ENCODE measurements at places on chromosomes 16 and 17. TPM values are rescaled to one million over a fixed set of nuclear protein-coding genes. Genes with fewer than 3 reads are reported as not detected.

The RUNDC3A gene
- 8.7 TPM for total RNA-seq

The DLG4 gene
- total RNA-seq, result 51.4 TPM

The MT3 gene
- total RNA-seq, result not detected

The CDH13 gene
- total RNA-seq, result 1.1 TPM

The SCIMP gene
- not detected for total RNA-seq

The KRTAP17-1 gene
- not detected for total RNA-seq

The EVI2B gene
- not detected for total RNA-seq

The KRTAP9-8 gene
- not detected for total RNA-seq

The GH1 gene
- total RNA-seq, result not detected

- DNase-seq, result peak; percentile 88
Observed at GRCh38 chr16:70800781-70801480, at the start of gene VAC14. TSS of gene VAC14 (minus strand) at chr16:70801158. CDS start at chr16:70800900, 258 bp downstream.

- no peak for DNase-seq
Observed at GRCh38 chr16:74153773-74154172, 142.8 kb upstream of the PSMD7 start.

- DNase-seq, result no peak
Observed at GRCh38 chr16:86766700-86767099, 188.4 kb downstream of the FOXL1 start.

DNA sequence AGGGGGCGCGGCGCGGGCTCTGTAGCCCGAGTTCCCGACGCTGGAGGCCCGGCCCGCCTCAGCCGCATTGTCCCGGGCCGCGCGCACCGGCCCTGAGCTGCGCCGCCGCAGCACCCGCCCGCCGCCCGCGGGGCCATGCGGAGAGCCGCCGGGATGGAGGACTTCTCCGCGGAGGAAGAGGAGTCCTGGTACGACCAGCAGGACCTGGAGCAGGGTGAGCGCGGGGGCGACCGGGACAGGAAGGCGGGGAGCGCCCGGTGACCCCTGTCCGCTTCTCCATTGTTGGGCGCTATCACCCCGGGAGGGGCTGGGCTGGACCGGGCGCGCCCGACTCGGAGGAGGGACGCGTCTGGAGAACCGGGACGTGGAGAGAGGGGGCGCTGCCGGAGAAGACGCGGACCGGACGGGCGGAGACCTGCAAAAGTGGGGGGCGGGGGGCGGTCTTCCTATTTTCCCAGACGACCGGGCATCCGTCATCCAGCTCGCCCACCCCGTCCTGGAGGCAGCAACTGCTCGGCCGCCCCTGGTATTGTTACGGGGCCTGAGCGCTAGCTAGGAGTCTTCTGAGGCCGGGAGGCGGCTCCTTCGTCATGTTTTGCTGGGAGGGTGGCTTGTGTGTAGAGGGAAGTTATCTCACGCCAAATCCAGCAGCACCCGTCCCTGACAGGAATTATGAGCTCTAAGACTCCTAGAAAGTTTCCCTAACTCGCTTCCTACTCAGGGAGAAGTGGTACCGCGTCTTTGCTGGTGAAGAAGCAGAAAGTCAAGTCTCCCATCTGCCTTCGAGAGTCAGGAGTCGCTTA, 678 bp downstream of the CDR2L start:
- DNase-seq, result peak; percentile 49

GRCh38 chr16:67458121-67458641, 22.8 kb downstream of the ATP6V0D1 start:
- no peak for DNase-seq

- DNase-seq, result peak; percentile 58
Observed at GRCh38 chr17:33049781-33050414, 58.3 kb downstream of the SPACA3 start.

GRCh38 chr17:57292091-57292490, 35.8 kb downstream of the MSI2 start:
- no peak for DNase-seq

DNA sequence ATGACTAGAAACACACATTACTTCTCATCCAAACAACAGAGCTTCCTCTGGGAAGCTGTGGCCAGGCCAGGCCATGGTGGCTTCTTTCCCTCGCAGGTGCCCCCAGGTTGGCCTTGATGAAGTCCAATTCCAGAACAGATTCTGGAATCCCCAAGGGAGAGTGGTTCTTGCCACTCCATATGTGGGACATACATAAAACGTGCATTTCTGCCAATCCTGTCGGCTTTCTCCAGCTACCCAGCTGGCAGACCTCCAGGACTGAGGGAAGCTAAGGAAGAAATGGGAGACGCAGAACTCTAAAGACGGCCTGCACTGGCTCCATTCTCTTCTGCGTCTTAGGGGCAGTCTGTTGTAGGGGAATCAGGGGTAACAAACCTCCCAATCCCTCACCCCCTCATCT, 219.2 kb upstream of the CDH5 start:
- no peak for DNase-seq

DNA sequence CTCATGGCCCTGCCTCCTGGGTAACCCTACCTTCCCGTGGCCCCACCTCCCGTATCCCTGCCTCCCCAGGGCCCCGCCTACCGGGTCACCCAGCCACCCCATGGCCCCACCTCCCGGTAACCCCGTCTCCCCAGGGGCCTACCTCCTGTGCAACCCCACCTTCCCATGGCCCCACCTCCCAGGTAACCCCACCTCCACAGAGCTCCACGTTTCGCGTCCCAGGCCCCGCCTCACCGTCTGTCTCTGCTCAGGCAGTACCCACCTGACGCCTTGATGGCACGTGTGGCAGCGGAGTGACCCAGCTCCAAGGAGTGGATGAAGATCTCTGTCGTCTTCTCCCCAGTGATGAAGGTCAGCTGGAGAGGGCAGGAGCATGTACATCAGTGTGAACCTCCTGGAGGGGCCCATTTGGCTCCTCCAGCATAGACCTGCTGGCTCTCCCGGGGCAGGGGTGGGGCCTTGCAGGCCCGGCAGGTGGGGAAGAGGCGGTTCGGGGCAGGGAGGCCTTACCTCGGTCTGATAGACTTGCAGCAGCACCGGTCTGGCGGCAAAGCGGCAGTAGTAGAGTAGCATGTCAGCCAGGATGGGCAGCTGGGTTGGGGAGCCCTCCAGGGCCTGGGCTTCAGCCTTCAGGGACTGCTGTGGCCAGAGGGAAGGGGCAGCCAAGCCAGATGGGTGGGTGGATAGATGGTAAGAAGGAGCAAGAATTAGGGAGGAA, 18.7 kb upstream of the PIK3R6 start:
- no peak for DNase-seq

- DNase-seq, result no peak
Observed at GRCh38 chr16:49834531-49835151, 21.3 kb downstream of the ZNF423 start.

DNA sequence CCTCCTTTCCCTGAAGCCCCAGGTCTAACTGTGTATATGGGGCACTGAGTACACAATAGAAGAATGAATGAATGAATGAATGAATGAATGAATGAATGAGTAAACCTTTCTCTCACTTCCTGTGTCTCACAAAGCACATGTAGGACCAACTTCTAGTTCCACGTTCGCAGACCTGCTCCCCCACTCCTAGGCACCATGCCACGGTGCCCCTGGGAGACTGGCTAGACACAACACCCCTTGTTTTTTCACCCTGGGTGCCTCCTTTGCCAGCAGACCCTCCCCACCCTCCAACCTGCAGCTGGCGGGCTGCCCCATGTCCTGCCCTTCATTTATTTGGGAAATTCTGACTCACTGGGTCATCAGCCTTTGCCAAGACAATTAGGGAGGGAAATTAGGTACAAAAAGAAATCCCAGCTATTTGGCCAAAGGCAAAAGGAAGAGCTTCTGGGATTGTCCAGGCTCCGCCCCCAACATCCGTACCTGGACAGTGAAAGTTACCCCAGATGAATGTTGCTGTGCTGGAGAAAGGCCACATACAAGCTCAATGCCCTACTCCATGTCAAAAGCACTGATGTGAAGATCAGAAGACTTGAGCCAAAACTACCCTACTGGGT, 7.7 kb downstream of the CES1 start:
- no peak for DNase-seq

DNA sequence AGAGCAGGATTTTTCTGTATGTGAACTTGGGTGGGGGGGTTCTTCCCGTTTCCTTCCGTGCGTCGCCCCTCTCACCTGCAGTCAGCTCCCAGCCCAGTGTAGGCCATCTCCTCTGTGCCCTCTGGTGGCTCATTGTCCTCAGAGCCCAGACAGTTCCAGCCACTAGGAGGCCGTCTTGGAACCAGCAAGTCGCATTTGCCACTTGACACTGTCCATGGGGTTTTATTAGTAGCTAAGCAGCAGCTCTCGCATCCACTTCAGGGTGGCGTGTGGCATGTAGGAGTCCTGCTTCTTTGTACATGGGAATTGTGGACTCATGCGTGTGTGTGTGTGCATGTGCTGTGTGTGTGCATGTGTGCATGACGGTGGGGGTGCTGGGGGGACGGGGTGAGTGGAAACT, 74.0 kb downstream of the SEC14L1 start:
- peak; percentile 26 for DNase-seq

GRCh38 chr17:34313164-34313563, 6.1 kb upstream of the CCL8 start:
- DNase-seq, result no peak

GRCh38 chr16:87984632-87985267, 33.5 kb downstream of the BANP start:
- DNase-seq, result no peak

DNA sequence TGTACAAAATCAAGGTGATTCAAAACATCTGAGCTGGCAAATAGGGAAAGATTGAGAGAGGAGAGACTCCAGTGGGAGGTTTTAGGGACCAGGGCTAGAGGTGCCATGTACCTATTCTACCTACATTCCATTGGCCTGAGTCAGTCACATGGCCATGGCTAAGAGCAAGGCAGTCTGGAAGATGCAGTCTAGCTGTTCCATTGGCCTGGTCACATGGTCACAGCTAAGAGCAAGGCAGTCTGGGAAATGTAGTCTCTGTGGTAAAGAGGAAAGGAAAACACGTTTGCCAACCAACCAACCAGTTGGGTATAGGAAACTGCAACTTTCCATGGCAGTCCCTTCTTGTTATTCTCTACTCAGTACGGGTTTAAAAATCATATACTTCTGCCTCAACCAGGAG, 369.1 kb downstream of the XYLT1 start:
- DNase-seq, result no peak

DNA sequence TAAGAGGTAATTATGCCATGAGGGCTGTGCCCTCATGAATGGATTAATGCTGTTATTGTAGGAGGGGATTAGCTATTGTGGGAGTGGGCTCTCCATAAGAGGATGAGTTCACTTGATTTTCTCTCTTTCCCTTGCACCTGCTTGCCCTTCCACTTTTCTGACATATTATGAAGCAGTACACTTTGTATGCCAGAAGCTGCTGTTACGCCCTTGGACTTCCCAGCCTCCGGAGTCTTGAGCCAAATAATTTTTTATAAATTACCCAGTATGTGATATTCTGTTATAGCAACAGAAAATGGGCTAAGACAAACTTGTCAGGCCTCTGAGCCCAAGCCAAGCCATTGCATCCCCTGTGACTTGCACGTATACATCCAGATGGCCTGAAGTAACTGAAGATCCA, 38.4 kb downstream of the PSMD12 start:
- DNase-seq, result no peak

DNA sequence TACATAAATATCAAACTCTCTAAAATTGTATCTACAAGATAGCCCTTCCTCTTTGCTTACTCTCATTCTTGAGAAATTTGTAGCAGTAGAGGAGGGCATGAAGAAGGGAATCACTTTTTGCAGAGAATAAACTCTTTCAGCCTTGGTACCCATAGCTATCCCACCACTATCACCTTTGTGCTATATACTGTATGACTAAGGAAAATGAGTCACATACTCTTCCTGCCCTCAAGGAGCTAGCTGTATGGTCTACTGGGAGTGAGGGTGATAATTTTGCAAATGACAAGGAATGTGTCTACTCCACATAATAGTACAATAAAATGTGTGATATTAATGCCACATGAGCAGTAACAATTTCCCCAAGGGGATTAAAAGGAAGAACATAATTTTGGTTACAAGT, 184.6 kb upstream of the WSB1 start:
- no peak for DNase-seq

GRCh38 chr16:88910284-88911135, 44.0 kb upstream of the PABPN1L start:
- DNase-seq, result no peak

DNA sequence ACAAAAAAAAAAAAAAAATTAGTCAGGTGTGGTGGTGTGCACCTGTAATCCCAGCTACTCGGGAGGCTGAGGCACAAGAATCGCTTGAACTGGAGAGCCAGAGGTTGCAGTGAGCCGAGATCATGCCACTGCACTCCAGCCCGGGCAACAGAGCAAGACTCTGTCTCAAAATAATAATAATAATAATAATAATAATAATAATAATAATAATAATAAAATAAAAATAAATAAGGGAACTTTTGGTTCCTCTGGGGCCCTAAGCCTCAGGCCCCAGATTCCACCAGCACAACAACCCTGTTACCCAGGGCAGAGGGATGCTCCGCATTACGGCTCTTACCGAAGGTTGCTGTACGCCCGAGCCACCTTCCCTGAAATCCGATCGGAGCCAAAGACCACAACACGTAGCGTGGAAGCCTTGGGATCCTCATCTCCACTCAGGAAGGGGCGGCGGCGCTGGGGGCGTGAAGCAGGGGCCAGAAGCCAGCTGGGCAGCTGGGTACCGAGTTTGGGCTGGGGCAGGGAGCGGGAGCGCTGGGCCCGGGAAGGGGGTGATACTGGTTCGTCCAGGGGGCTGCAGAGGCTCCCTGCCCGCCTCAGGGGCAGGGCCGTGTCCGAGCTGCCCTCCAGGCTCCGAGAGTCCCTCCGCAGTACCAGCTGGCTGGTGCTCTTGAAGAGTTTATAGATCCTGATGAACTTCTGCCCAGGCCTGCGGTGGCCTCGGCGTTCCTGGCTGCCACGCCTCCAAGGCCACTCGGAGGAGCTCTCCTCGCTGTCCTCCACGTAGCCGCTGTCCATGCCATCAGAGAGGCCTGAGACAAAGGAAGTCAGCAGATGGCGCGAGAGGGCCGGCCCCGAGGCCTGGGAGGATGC, 20.6 kb upstream of the PIK3R6 start:
- peak; percentile 71 for DNase-seq

DNA sequence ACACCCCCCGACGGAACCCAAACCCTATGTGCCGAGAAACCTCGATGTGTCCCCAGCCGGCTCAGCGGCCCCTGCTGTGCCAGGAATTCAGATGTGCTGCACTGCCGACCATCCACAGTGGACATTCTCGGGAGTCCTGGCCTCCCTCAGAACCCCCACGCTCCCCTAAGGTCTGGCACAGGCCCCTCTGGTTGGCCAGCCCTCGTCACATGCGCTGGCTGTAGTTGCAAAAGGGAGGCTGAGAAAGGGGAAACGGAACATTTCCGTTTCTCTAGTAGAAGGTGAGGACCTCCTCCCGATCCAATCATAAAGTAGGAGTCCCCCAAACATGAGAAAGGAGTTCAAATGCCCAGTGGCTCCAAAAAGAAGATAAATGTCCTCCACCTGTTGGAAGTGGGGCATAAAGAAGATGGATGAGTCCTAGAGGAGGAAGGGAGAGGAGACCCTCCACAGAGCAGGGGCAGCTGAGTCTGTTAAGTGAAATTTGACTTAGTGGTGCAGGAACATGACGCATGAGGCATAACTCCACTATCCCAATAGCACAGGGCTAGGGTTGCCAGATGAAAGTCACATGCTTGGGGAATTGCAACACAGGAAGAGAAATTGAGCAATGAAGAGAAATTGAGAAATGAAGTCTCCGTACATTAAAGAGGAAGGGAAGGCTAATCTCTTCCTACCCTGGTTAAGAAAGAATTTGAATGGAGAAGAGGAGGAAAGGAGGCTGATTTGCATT, 49.3 kb upstream of the WSB1 start:
- no peak for DNase-seq

- no peak for DNase-seq
Observed at GRCh38 chr17:9233271-9233599, 211.9 kb downstream of the NTN1 start.

All from neural crest cell (in vitro differentiated cells).